Right hindlimb (tissue), 1 donor: ENCODE measurements at places on chromosomes 1 and 21.

- peak; percentile 28 for DNase-seq
Measured at GRCh38 chr1:19606817-19607642, 37.1 kb upstream of the NBL1 start.

- no peak for DNase-seq
Measured at GRCh38 chr1:160761046-160761445, 22.0 kb downstream of the SLAMF7 start.

DNA sequence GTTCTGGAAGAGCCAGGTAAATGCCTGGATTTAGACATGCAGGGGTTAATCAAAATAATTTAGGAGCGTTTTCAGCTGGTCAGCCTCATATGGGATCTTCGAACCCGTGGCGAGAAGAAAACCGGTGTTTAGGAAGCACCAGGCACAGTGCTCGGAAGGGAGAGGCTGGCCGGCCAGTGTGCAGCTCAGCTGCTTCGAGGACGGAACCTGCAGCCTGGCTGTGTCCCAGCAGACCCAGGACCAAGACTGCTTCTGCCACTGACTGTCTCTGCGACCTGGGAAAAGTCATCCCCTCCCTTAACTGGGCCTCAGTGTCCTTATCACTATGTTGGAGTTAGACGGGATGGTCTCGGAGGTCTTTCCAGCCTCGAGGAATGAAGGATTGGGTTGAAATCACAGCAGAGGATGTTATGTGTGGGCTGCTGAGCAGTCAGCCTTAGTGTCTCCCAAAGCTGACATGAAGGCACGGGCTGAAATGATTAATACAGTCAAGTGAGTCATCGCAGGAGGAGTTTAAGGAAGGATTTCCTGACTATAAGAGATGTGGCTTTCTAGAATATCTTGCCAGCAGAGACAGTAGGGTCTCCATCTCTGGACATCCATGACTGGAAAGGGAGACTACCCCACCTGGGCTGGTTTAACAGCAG, 20.8 kb downstream of the PPFIA4 start:
- no peak for DNase-seq

DNA sequence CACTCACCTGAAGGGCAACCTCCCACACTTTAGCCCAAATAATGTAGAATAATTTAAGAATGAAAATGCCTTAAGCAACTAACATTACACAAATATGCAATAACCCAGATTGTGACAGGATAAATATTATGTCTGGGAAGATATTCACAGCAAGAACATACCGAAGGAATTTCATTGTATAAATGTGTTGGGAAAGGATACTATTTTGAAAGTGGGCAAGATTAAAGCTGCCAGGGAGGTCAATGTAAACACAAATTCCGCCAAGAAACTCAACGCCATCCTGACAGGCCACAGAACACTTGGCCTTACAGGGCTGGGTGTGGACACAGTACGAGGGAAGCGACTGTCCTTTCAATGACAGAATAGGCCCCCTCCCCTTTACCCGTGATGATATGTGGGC, 173.3 kb downstream of the RUNX1 start:
- no peak for DNase-seq

- no peak for DNase-seq
Measured at GRCh38 chr1:200314085-200314750, 95.6 kb downstream of the ZNF281 start.

DNA sequence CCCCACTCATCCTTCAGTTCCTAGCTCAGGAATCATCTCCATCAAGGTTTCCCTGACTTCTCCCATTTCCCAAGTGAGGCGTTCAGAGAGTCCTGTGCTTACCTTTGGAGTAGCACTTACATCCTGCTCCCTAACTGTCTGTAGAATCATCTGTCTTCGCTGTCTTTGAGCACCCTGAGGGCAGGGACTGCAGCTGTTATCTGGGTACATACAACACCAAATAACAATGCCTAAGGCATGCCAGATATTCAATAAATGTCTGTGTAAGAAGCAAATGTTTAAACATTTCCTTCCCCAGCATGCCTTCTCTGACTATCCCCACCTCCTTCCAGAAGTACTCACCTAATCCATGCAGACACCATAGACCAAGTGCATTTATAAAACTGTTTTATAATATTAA, 65.4 kb downstream of the JAK1 start:
- DNase-seq, result no peak

GRCh38 chr1:156525071-156525501, 24.5 kb upstream of the MEF2D start:
- no peak for DNase-seq

DNA sequence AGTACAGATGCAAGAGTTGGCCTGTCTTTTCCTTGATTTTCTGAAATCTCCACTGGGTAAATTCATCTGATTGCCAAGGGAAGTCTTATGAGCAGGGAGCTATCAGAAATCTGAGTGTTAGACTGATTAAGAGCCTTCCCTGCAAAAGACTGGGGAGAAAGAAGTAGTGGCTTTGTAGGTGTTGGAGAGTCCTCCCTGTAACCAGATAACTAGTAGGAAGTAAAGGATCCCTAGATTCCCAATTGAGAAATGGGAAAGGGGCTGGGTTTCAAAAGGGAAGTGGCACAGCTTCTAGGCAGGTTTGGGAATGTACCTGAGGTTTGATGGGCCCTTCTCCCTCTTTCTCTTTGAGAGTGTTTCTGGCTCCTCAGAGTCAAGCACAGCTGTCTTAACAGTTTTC, 2.1 kb downstream of the TLCD4 start:
- no peak for DNase-seq

DNA sequence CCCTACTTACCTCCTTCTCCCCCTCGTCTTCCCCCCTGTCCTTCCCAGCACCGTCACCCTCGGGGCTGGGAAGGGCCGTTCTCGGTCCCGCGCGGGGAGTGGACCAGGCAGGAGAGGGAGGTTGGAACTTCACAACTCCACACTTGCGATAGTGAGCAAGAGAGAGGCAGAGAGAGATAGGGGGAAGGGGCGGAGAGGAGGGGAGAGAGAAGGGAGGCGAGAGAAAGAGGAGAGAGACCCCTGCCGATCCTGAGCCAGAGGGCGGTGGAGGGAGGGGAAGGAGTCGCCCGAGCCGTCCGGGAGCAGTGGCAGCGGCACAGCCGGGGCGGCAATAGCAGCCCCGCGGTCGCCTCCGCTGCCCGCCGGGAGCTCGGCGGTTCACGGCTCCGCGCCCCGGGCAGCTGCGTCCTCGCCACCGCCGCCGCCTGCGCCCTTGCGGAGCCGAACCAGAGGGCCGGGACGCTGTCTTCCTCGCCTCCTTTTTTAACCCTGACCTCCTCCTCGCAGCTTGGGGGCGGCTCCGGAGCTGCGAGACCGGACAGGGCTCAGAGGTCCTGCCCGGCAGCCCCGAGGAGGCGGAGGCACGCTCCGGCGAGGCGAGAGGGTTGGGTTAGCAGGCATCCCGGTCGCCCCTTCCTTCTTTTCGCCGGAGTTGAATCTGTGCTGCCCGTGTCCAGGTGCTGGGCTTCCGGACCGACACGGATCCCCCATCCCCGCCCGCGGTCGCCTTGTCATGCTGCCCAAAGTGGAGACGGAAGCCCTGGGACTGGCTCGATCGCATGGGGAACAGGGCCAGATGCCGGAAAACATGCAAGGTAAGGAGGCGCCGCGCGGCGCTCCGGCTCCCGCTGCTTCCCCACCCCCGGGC, 11.7 kb downstream of the NR5A2 start:
- no peak for DNase-seq

GRCh38 chr1:221868593-221869303, 126.9 kb upstream of the DUSP10 start:
- peak; percentile 26 for DNase-seq

- DNase-seq, result no peak
Measured at GRCh38 chr1:15918962-15919715, 56.8 kb downstream of the ZBTB17 start.

DNA sequence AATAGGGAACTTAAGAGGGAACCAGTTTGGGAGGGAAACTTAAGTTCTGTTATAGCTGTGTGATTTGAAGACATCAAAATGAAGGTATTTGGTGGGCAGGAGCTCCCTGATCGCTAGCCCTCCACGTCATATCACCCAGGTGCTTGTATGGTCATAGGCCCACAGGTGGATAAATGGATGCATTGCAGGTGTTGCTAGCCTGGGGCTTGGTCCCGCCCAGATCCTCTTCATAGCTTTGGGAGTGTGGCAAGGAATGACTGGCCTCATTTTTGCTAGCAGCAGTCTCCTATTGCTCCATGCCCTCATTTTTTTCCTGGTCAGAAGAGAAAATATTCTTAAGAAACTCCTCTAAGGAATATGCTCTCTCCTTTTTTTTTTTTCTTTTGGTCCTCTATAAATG, 11.3 kb downstream of the GNPAT start:
- no peak for DNase-seq

DNA sequence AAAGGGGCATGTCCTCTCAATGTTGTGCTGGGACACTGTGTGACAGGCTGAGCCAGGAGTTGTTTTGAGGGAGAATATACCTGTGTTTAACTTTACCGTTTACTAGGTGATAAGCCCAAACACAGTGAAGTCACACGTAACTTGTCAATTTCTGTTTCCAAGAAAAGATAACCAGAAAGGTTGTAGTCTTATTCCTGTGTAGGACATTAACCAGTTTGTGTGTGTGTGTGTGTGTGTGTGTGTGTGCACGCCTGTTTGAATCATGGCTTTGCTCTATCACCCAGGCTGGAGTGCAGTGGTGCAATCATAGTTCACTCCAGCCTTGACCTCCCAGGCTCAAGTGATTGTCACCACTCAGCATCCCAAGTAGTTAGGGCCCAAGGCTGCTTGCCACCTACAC, 83.6 kb downstream of the MRPS6 start:
- no peak for DNase-seq

- DNase-seq, result no peak
Measured at GRCh38 chr1:182170891-182171461, 109.5 kb upstream of the ZNF648 start.

DNA sequence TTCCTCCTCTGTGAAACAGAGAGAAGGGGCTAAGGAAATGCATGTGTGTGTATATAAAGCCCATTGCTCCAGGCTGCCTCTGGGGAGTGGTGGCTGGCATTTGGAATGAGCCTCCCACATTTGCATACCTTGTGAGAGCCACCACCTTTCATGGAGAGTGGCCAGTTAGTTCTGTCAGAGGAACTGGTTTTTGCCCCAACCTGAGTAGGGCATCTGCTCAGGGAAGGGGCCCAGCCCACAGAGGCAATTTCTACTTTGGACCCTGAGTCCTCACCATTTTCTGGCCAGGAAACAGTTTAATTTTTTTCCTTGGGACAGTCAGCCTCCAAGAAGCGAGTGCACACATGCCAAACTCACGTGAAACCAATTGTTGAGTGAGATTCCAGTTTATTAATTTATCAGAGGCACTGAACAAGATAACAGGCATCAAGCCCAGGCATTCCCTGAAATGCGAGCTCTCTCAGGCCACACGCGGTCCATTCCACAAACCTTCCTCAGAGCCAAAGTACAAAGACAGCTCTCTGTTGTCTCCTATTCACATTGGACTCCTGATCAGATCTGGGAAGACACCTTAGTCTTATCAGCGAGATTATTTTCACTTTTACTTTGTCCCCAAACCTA, 1.0 kb upstream of the SLC6A9 start:
- DNase-seq, result no peak

DNA sequence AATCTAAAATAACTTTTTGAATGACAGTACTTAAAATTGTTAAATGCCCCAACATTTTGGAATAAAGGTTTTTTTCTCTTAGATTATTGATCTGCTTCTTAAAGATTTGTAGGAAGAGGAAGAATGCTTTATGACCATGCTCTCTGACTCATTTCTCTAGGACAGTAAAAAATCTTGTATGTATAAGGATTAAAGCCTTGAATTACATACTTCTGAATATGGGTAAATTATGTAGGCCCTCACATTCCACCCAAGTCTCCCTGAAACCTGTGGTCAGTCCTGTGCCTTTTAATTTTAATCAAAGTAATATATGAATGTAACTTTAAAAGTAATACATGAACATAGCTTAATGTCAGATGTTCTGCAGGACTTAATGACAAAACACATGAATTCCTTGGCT, 50.5 kb downstream of the ABCD3 start:
- no peak for DNase-seq
